Smooth muscle cell of the pulmonary artery (primary cell): ENCODE measurements at places on chromosomes 16 and 17. TPM values are rescaled to one million over a fixed set of nuclear protein-coding genes. Genes with fewer than 3 reads are reported as not detected.

Gene GP1BA
- not detected in 2 replicates for total RNA-seq

Gene KCNJ12
- 2.3 and 4.5 TPM in 2 replicates for total RNA-seq

Gene KRTAP16-1
- total RNA-seq = not detected in 2 replicates

Gene FADS6
- total RNA-seq = not detected in 2 replicates

Gene NEUROD2
- total RNA-seq = not detected in 2 replicates
